ENCODE measurements at places on chromosomes 3 and 15. TPM values are rescaled to one million over a fixed set of nuclear protein-coding genes. Genes with fewer than 3 reads are reported as not detected.

- no peak for DNase-seq
Measured at GRCh38 chr15:86193716-86194380, 114.2 kb downstream of the AGBL1 start.

GRCh38 chr3:176090727-176091126 lies 1106.6 kb downstream of the TBL1XR1 start:
- no peak for DNase-seq

DNA sequence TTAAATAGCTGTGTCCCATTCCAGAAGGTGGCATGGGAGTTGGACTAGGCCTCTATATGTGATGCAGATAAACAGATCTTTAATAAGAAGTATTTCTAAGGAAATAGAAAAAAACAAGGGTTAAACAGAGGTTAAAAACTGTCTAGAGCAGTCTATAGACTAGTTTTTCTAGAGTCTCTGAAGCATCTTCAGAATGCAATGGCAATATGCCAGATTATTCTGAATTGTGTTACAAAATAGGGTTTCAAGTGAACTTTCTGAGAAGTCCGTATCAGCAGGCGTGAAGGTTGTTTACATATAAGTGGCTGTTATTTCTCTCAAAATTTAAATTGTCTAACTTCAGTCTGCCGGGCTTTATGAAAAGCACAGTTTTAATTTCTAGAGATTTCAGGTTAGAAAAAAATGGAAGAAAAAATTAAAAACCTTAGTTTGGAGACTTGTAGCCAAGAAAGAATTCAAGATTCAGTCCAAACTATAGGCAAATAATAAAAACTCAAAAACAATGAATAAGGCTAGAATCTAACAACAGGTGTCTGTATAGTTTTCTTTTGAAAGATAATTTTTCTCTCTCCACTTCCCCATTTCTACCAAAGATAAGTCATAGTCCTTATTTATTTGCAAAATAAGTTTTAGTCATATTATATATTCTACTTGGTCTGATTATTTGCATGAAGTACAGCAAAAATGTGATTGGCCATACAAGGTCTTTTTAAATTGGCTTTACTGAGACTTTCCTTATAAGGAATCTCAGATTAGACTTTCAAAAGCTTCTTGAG lies 55.2 kb downstream of the OSTN start:
- DNase-seq = no peak

Gene CFAP20DC
- total RNA-seq = 0.98 TPM

Gene LDHAL6B
- total RNA-seq = not detected

DNA sequence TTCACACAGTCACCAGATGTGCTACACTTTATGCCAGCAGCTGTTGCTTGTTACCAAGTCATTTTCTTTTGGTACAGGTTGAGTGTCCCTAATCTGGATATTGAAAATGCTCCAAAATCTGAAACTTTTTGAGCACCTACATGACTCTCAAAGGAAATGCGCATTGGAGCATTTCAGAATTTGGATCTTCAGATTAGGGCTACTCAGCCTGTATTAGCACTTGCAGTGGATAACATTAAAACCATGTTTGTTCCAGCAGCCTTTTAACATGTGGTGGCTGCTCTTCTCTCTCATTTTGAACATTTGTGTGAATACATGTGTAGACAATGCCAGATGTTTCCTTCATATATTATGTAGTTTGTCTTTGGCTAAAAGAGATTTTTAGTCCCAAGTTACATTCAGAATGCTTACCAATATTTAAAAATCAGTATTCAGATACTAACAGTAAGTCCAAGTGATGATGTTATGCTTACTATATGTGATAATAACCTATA lies 230.9 kb upstream of the UBE2E1 start:
- no peak for DNase-seq

Gene TMEM108
- total RNA-seq = not detected

DNA sequence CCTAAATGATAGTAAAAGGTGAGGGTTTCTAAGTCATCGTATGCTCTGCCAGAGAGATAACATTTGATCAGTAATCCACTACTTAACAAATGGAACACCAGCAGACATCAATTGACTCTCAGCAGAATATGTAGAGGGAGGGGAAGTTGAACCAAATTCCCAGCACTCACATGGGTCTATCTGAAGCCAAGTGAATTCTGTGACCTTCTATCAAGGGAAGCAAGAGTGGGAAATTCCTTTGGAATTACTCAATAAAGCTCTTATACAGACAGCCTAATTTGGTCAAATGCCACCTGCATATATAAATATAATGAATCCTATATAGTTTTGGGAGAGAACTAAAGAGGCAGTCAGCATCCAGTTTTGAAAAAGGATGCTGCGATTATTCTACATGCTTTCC lies 15.8 kb upstream of the KCNMB2 start:
- no peak for DNase-seq

GRCh38 chr3:52204337-52205073 lies 6.5 kb downstream of the ALAS1 start:
- DNase-seq = no peak

- DNase-seq = no peak
Measured at GRCh38 chr3:192831111-192831644, 86.5 kb downstream of the MB21D2 start.

Gene SNTN
- not detected for total RNA-seq

DNA sequence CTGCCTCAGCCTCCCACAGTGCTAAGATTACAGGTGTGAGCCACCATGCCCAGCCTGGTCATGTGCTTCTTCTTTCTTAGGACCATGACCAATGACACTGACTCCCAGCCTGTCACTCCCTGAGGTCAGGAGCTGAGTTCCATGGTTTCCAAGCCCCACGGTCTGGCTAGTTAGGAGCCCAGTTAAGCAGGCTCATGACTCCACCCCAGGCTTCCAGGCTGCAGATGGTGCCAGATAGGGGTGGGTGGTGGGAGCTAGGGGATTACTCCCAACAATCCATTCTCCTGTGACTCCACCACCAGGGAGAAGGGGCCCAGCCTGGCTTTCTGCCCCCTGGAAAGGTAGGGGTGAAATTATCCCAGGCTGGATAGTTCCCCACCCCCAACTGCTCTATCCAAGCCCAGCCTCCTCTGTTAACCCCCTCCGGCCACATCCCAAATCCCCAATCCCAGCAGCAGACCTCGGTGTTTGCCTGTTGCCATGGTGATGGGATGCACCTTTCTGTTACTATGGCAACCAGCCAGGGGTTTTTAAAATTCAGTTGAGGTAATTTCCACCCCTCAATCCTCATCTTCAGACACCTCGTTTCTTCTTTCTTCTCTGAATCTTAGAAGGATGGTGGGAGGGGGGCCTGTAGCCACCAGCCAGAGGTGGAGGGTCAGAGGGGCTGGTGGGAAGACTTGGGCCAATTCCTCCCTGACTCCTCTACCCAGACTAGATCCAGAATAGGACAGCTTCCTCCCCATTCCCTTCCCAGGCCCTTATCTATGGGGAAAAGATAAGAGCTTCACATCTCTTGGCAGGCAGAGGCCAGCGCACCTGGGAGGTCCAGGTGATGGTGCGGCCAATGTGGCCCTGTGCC lies 22.5 kb upstream of the SEMA3F start:
- DNase-seq = no peak

Gene HMG20A
- total RNA-seq = 17.8 TPM

Gene RNF123
- 104 TPM for total RNA-seq

Gene IMPG2
- 0.37 TPM for total RNA-seq

DNA sequence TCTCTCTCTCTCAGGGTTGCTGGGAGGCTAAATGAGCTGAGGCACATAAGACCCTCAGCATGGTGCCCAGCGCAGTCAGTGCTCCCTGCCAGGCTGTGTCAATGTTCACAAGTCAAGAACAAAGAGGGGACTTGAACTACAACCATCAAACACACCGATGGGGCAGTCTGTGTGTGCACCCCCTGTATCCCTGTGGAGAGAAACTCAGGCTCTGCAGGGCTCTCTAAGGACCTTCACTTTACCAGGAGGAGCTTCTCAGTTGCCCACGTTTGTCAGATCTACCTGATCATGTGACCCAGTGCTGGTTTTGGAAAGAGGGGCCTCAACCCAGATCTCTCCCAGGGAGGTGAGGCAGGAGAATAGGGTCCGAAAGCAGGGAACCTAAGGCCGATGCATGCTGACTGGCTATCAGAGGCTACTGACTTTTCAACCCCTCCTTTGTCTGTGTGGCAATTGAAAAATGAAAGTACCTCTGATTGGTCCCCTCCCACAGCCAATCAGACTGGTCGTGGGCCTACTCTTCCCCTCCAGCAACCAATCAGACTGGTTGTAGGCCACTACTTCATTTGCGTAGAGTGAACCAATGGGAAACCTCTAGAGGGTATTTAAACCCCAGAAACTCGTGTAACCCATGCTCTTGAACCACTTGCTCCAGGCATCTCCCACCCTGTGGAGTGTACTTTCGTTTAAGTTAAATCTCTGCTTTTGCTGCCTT lies 34.0 kb downstream of the RHCG start:
- no peak for DNase-seq

Gene NLGN1
- 0.37 TPM for total RNA-seq

DNA sequence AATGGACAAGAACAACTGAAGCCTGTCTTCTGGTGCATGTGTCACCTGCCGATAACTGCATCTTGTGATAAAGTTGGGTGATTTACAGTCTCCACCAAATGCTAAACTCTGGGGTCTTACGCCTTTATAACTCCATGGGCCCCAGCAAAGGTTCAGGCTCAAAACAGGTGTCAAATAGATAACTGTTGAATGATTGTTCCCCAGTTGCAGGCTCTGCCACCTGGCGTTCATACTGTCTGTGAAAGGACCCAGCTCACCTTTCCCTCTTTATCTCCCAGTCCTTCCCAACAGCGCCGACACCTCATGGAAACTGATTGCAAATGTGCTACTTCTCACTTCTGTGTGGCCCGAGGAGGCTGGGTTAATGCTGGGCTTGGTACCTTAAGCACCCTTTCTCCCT lies 8.3 kb upstream of the SNX22 start:
- no peak for DNase-seq

- no peak for DNase-seq
Measured at GRCh38 chr15:55151631-55152030, 45.1 kb downstream of the RSL24D1 start.

DNA sequence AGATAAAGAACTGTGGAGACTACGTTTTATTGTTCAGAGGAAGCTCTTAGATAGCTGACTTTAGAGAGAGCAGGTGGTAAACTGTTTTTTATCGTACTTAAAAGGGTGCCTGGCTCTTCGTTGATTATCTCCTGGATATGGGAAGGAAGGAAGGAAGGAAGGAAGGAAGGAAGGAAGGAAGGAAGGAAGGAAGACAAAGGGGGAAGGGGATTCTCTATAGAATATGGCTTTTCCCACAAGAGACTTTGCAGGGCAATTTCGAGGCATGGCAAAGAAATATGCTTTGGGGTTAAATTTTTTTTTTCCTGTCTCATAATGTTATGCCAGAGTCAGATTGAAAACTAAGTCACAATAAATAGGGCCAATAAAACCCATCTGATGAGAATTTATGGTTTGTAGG lies 271.9 kb upstream of the POU1F1 start:
- no peak for DNase-seq

Gene UACA
- total RNA-seq = 16.0 TPM

DNA sequence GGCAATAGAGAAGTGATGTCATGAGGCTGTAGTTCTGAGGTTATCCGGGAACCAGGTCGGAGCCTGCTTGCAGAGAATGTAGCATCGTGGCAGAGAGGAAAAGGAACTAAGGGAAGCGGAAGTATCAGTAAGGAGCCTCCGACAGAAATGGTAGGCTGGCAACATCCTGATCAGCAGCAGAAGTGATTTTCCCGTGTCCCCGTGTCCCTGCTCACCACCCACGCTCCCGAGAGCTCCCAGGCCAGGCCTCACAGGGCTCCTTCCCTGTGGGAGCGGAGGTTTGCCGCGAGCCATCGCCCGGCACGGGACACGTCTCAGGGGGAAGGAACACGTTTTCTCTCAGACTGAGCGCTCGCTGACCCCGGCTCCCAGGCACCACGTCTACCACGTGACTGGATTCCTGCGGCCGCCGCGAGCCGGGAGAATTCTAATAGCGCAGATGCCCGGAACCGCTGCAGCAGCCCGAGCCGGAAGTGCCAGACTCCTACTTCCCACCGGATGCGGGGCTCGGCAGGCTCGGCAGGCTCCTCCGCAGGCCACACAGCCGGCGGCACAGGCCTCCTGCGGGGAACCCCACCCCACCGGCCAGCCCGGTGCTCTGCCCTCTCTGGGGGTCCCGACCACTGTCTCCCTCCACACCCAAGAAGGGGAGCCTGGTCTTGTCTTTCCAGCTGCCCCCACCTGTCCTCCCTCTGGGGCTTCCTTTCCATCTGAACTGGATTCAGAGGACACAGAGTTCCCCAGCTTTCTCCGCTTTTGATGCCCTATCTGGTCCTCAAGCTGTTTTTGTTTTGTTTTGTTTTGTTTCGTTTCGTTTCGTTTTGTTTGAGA lies 99.3 kb downstream of the BDH1 start:
- peak; percentile 66 for DNase-seq

Gene FANCD2OS
- total RNA-seq = not detected

Gene ANKRD34C
- total RNA-seq = not detected

- no peak for DNase-seq
Measured at GRCh38 chr15:58423831-58424608, 7.8 kb upstream of the LIPC start.

DNA sequence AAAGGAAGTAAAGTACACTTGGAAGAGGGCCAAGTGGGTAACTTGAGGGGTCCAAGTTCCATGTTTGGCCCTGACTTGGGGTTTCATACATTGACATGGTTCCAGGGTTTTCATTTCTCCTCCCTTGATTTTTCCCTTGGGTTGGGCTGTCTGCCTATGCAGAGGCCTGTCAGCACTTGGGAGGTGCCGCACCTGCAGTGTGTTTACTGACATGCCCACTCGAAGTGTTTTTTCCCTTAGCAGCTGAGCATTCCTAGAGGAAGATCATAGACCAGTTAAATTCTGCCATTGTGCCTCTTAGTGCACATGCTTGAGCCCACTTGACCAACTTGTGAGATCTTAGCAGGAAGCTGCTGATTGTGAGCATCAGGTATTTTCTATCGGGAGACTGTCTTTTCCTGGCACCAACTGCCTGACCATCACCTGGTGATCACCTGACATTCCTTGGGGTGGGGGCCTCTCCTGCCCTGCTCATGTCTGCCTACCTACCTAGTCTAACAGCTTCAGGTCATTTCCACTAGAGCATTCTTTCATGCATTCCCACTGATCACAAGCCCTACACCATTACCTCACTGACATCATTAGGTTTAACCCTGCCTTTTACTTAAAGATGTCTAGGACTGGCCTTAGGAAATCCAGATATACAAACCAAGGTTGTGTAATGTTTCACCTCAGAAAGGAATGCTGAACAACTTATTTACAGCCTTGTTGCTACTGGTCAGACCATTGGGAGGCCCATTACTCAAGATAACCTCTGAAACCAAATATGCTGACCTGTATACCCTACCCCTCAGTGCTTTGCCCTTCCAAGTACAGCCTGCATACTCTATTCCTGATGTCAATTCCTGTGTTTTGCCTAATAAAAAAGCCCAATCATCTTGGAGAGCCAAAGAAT lies 68.3 kb downstream of the CD47 start:
- DNase-seq = no peak

Data from liver (tissue), 10 donors.